ENCODE measurements at places on chromosomes 16 and 17. TPM values are rescaled to one million over a fixed set of nuclear protein-coding genes. Genes with fewer than 3 reads are reported as not detected.

The MYH13 gene
- polyA plus RNA-seq, result 0.12 TPM

GRCh38 chr17:81825841-81826466, 7.1 kb downstream of the MCRIP1 start:
- no peak for DNase-seq

The XAF1 gene
- polyA plus RNA-seq, result 6.4 TPM

- DNase-seq, result peak; percentile 63
Observed at GRCh38 chr17:63425483-63425882, 20.6 kb downstream of the CYB561 start.

DNA sequence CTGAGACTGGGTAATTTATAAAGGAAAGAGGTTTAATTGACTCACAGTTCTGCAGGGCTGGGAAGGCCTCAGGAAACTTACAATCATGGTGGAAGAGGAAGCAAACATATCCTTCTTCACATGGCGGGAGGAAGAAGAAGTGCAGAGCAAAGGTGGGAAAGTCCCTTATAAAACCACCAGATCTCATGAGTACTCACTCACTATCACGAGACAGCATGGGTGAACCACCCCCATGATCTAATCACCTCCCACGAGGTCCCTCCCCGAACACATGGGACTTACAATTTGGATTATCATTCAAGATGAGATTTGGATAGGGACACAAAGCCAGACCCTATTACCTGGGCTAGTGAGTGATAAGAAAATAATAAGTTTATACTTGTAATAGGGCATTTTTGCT, 70.6 kb upstream of the HS3ST2 start:
- DNase-seq, result no peak

The CD300E gene
- 0.10 TPM for polyA plus RNA-seq

GRCh38 chr16:70331588-70332358, 14.9 kb upstream of the DDX19A start:
- DNase-seq, result no peak

- DNase-seq, result no peak
Observed at GRCh38 chr17:10792151-10792550, 11.7 kb downstream of the TMEM238L start.

GRCh38 chr17:76079535-76079955, 563 bp downstream of the ZACN start:
- no peak for DNase-seq

The UMOD gene
- polyA plus RNA-seq, result 86.2 TPM

GRCh38 chr17:17765359-17766076, 71.3 kb downstream of the SREBF1 start:
- no peak for DNase-seq

All from right renal cortex interstitium (tissue), 3 donors.